ENCODE measurements at places on chromosomes 1 and 21.
A peak's percentile ranks its signal among the peaks of the same experiment; 100 is the strongest.

DNA sequence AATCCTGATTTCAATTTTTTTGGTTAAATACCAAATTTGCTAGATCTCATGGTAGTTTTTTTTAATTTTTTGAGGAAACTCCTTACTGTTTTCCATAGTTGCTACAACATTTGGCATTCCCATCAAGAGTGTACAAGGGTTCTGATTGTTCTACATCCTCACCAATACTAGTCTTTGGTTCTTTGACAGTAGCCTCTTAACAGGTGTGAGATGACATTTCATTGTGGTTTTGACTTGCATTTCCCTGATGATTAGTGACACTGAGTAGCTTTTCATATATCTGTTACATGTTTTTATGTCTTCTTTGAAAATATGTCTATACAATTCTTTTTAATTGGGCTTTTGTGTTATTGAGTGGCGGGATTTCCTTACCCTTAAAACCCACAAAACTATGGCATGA is 20.9 kb upstream of the RGS13 start:
- DNase-seq, result no peak

- no peak for DNase-seq
Observed at GRCh38 chr1:84792421-84792820, 100.6 kb downstream of the LPAR3 start.

GRCh38 chr1:8113262-8114220 is 87.4 kb upstream of the ERRFI1 start:
- DNase-seq, result no peak

DNA sequence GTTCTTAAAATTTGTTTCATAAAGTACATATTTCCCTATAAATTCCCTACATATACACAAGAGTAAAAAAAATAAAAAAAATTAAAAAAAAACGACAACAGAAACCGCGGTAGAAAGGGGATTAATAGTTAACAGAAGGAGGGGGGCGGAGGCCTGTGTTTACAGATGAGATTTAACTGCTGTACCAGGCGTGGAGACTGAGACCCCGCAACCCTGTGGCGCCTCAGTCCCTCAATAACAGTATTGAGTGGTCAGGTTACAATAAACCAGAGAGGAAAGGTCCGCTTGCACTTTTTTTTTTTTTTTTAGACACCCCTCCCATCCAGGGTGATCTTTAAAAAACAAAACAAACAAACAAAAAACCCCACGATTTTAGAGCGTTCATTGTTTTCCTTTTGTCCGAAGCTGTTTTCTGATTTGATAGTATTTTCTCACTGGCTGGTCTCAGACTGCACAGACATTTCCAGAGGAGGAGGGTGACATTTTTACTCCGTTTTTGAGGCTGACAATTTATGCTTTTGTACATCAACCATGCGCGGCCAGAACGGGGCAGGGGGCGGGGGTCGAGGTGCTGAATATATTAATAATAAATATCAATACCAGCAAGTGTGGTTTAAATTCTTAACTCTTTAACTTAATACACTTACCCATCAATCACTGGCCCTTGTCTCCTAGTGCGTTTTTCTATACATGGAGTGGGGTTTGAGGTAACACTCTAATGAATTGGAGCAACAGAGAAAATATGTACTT is 1223.9 kb downstream of the BRINP3 start:
- no peak for DNase-seq

GRCh38 chr1:153495536-153495935 is 35.1 kb upstream of the S100A7 start:
- no peak for DNase-seq

DNA sequence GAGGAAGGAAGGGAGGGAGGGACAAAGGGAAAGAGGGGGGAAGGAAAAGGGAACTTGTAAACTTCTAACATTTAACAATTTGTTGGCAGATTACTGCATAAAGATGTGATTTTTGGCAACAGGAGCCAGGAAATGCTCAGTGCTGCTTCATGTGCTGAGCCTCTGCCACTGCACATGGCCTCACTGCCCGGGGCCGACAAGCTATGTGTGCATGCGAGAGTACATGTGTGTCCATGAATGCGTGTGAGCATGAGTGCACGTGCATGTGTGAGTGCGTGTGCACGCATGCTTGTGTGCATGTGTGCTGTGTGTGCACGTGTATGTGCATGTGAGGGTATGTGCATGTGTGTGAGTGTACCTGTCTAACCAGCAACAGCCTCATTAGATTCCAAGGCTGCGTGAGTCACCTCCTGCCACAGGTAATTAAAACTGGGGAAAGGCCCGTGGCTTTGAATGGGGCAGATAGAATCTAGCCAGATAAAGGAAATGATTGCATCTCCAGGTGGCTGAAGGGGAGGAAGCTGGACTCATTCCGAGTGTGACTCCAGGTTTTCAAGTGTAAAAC is 41.4 kb upstream of the TSPEAR start:
- no peak for DNase-seq

- no peak for DNase-seq
Observed at GRCh38 chr1:212283741-212284140, 1.5 kb upstream of the PPP2R5A start.

DNA sequence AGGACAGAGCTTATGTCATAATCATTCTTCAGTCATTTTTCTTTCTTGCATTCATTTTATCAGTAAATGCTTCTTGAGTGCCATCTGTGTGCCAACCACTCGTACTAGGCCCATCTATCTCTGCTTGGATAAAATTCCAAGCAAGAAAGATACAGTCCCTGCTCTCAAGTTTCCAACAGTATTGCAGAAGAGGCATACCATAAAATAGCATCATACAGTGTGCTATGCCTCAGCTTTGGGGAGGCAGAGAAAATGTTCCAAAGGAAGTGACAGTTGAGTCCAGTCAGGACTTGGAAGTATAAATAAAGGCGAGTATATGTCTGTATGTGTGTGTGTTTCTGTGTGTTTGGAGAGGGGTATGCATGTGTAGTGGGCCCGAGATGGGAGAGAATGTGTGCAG is 113.4 kb upstream of the HOOK1 start:
- no peak for DNase-seq

- DNase-seq, result peak; percentile 31
Observed at GRCh38 chr1:108560189-108560873, 431 bp downstream of the EEIG2 start.

GRCh38 chr1:73065339-73066041 is 783.2 kb upstream of the NEGR1 start:
- DNase-seq, result no peak

- DNase-seq, result peak; percentile 100
Observed at GRCh38 chr1:212608392-212608958, at the start of gene ATF3. Gene ATF3 (plus strand): TSS chr1:212608761. CDS start chr1:212615022, 6,261 bp downstream.

- DNase-seq, result no peak
Observed at GRCh38 chr1:19483261-19483660, 2.1 kb downstream of the CAPZB start.
